Thoracic aorta (tissue), 2 donors: ENCODE measurements at places on chromosomes 11 and 22. TPM values are rescaled to one million over a fixed set of nuclear protein-coding genes. Genes with fewer than 3 reads are reported as not detected.

The P4HA3 gene
- 5.7 TPM for total RNA-seq

The PHF21B gene
- total RNA-seq = 2.1 TPM

The CADM1 gene
- 6.1 TPM for total RNA-seq

The SULT4A1 gene
- total RNA-seq = not detected

The DCDC1 gene
- not detected for total RNA-seq

The SEPTIN3 gene
- total RNA-seq = not detected

The IGSF9B gene
- 77.2 TPM for total RNA-seq

The POU2AF2 gene
- total RNA-seq = not detected

The FXYD2 gene
- not detected for total RNA-seq

The INS gene
- not detected for total RNA-seq

The GDPD4 gene
- not detected for total RNA-seq

GRCh38 chr22:44650806-44651205 lies 51.2 kb upstream of the PRR5 start:
- DNase-seq = no peak

GRCh38 chr11:61671527-61671926 lies 8.7 kb upstream of the DAGLA start:
- no peak for DNase-seq

DNA sequence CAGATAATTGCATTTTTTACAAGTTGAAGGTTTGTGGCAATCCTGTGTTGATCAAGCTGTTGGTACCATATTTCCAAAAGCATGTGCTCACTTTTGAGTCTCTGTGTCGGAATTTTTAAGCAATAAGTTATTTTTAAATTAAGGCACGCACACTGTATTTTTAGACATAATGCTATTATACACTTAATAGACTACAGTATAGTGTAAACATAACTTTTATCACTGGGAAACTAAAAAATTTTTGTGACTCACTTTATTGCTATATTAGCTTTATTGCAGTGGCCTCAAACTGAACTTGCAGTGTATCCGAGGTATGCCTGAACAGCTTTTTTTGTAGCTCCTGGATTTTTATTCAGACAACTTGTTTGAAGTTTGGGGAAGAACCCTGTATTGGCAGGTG lies 31.3 kb upstream of the RRM1 start:
- DNase-seq = no peak

DNA sequence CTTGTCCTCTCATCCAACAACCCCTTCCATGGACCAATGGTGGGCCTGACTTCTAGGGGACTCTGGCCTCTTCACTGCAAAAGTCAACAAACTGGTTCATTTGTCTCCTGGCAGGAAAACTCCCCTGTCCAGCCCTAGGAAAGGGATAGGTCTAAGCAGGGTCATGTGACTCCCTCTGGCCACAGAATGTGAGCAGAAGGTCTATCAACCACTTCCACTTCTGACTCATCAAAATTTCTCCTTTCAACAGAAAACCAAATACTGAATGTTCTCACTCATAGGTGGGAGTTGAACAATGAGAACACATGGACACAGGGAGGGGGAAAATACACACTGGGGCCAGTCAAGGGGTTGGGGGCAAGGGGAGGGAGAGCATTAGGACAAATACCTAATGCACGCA lies 1.3 kb upstream of the ISX start:
- DNase-seq = no peak

GRCh38 chr22:42437488-42438292 lies 5.5 kb upstream of the NFAM1 start:
- no peak for DNase-seq

DNA sequence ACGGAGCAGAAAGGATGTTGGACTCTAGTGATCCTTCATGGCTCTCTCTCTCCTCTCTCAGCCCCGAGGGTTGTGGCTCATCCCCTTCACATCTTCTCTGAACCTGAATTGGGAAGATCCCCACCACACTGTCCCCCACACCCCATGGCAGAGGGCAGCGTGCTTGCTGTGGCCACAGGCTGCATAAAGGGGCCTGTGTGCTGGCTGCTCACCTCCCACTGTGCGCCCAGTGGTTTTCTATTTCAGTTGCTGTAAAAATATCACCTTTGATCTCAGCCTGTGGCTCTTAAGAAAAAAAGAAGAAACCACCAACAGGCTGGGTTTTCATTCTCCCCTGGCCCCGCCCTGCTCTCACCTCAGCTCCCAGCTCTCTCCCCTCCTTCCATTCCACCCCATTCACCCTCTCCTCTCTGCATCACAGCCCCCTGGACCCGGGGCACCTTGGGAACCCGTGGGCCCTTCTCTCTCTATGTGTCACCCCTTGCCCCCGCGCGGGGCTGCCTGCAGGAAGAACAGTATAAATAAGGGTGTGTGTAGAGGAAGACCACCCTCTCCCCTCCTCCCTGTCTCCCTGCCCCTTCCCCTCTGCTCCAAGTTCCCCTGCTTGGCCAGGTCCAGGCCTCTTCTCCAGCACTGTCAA lies 25.8 kb upstream of the WNT11 start:
- no peak for DNase-seq

DNA sequence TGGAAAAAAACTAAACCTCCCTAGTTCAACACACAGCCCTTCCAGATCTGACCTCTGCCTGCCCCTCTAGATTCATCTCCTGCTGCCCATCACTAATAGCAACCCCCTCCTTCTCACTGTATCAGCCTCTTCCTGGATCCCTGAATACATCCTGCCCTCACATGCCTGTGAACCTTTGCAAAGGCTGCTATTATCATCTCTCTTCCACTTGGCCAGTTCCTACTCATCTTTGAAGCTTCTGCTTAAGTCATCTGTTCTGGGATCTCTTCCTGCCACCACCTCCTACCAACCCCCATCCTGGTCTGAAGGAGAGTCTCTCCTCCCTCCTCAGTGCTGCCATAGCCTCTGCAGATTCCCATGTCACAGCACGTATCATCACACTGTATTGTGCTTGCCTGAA lies 38.0 kb upstream of the AMOTL1 start:
- DNase-seq = no peak

DNA sequence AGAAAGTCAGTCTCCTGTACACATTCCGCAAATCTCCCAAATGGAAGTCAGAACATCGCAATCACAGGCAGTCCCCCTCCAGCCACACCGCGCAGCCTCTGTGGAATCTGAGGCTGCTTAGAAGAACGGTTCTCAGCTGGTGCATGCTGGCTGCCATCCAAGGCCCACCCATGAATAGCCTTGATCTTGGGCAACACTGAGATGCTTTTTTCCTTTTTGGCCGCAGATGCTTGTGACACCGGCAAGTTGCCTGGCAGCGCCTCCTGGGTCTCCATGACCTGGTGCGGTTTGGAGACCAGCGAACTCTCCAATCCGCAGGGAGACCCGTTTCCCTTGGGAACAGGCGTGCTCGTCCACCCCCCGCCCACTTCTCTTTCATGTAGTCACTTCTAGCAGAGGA lies 26.3 kb upstream of the PHF21B start:
- no peak for DNase-seq

- no peak for DNase-seq
Measured at GRCh38 chr22:21714786-21715185, 20.8 kb downstream of the YPEL1 start.

GRCh38 chr11:96484361-96484760 lies 94.5 kb downstream of the JRKL start:
- no peak for DNase-seq

- no peak for DNase-seq
Measured at GRCh38 chr22:43411869-43412807, at the start of gene MPPED1. Gene MPPED1 (plus strand): TSS chr22:43412014. CDS start chr22:43424986, 12,972 bp downstream.

DNA sequence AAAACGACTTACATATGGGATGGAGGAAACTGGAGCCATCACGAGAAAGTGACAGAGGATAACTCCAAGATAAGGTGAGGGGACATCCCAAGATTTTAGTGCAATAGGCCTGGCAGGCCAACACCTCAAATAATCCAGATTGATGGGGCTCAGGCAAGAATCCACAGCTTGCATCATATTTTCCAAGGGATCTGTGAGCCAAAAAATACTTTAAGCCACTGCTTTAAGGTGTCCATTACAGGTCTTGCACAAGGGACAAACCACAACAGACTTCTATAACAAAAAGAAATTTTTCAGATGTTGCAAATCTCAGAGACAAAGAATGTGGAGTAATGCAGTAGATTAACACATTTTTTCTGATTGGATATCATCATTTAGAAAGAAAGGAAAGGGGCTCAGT lies 45.6 kb downstream of the DENND5A start:
- no peak for DNase-seq

GRCh38 chr11:31823644-31824331 lies 12.7 kb upstream of the PAX6 start:
- DNase-seq = no peak

- DNase-seq = no peak
Measured at GRCh38 chr11:42299780-42300179, 840.3 kb upstream of the LRRC4C start.

- DNase-seq = peak; percentile 84
Measured at GRCh38 chr22:36065775-36066544, 37.3 kb upstream of the RBFOX2 start.

- DNase-seq = no peak
Measured at GRCh38 chr11:73287400-73288101, 15.4 kb downstream of the P2RY6 start.

DNA sequence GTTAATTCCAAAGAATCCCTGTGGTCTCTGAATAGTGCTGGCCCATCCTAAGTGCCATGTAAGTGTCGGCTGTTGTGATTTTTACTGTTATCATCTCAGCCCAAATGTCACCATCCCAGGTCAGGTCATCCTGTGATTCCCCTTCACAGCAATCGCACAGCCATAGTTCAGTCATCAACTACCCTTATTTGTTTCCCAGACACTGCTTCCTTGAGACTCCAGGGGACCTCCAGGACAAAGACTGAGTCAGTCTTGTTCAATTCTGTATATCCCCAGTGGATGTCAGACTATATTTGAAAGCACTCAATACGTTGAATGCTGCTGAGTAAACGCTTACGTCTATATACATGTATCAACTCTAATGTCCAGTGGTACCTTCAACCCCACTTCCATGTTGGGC lies 113.7 kb upstream of the TIMP3 start:
- no peak for DNase-seq

GRCh38 chr11:6625832-6626420 lies 6.7 kb upstream of the TPP1 start:
- DNase-seq = no peak

- no peak for DNase-seq
Measured at GRCh38 chr11:102007567-102008437, 39.4 kb upstream of the CFAP300 start.

DNA sequence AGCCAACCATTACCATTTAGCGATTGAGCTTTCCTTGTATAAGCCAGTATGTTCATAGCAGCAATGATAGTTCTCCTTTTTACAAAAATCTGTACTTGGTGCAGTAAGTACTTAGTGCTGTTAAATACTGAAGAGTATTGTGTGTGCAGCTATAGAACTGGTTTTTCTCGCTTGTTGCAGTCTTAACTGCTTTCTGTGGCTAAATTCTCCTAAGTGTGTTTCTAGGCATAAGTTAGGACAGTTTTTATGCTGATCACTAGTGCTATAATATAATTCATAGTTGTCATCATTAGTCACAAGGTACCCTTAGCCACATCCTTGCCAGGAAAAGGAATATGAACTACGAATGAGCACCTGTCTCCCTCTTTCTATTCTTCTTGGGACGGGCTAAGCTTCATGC lies 107.7 kb downstream of the GRAMD1B start:
- DNase-seq = no peak
